ENCODE measurements at places on chromosomes 13 and 19.

- DNase-seq: no peak
These were observed 42.9 kb downstream of the ZNF506 start for GRCh38 chr19:19778666-19779065.

DNA sequence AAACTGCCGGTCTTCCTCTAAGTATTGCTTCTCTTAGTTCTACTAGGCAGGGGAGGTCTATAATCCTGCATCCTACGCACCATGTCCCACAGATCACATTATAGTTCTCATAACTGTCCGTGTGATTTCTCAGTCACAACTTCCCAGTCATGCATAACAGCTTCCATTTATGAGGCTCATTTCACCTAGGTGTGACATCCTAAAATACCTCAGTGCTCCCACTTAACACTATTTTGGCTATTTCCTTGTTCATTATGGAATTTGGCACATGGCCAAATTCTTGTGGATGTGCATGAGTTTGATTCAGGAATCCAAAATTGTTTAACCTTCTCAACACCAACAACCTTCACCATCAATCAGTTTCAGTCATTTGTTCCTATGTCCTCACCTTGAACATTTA lies 989.9 kb downstream of the OLFM4 start:
- no peak for DNase-seq

GRCh38 chr13:110352735-110353134 lies 45.7 kb downstream of the COL4A2 start:
- no peak for DNase-seq

DNA sequence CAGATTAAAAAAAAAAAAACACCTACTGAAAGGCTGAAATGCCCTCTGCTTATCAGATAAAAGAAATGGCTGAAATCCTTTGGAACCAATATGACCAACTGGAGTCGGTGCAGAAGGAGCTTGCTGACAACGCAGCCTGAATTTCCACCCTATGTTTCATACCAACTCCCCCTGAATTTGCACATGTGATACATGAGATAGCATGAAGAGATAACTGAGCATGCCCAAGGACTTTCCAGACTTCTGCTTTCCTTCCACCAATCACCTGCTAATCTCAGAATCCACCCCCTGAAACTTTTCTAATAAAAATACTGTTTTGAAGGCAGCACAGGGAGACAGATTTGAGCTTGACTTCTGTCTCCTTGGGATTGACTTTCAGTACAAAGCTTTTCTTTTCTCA lies 32.2 kb upstream of the WDFY2 start:
- DNase-seq: no peak

- DNase-seq: no peak
These were observed 7.3 kb downstream of the PLPPR3 start for GRCh38 chr19:814152-815078.

DNA sequence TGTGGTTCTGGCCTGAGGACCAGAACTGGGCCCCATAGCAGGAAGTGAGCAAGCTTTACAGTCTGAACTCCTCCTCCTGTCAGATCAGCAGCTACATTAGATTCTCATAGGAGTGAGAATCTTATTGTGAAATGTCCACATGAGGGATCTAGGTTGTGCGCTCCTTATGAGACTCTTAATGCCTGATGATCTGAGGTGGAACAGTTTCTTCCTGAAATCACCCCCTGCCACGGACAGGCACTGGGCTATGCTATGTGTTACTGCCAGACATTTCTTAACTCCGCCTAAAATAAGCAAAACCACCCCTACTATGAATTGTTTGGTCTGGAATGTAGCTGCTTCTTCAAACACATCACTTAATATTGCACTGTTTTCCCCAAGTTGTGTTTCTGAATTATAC lies 4.6 kb downstream of the FBXL3 start:
- no peak for DNase-seq

GRCh38 chr13:75514080-75514995 lies 23.3 kb downstream of the COMMD6 start:
- no peak for DNase-seq

DNA sequence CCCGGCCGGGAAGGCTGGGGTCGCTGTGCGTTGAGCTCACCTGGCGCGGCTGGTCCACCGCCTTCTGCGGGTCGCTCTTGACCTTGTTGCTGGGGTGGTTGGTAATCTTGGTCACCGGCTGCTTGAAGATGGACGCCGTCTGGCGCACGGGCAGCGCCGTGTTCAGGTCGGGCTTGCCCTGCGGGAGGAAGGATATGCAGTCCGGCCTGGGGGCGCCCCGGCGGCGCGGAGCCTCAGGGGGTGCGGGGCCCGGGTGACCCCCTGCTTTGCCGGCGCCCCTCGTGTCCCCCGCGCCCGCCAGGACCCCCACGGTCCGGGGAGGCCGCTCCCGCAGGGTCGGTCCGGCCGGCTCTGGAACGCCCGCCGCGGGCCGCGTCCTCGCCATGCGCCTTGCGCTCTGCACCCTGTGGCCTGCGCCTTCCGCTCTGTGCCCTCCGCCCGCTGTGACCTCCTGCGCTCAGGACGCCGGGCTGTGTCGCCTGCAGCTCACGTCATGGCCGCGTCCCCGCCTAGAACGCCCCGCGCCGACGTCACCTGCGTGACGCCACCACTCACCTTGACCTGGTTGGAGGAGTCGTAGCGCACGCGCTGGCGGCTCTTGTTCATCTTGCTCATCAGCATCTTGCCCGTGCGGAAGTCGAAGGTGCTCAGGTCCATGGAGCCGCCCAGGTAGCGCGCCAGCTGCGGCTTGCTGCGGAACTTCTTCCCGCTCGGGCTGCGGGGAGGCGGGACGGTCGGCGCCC lies 8.0 kb downstream of the MBD3 start:
- DNase-seq: no peak

Measured in CD4-positive, alpha-beta T cell treated with Interleukin-4 for 1 hour (primary cell).